ENCODE measurements at places on chromosomes 5 and 9.

DNA sequence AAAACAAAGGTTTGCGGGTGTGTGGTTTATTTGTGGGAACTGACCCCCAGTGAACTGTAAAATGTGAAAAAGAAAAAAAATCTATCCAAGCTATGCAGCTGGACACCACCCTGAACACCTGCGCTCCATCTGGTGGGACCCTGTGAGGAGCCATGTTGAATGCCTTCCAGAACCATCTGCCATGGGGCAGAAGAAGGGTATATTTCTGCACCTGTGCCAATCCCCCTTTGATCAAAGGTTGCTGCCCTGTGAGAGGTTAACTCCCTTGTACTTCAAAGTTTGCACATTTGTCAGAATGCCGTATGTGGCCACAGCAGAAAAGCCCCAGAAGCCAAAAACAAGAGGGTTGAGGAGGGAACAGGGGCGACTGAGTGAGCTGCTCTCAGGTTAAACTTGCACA, 148.5 kb upstream of the ALDH1B1 start:
- DNase-seq, result no peak

DNA sequence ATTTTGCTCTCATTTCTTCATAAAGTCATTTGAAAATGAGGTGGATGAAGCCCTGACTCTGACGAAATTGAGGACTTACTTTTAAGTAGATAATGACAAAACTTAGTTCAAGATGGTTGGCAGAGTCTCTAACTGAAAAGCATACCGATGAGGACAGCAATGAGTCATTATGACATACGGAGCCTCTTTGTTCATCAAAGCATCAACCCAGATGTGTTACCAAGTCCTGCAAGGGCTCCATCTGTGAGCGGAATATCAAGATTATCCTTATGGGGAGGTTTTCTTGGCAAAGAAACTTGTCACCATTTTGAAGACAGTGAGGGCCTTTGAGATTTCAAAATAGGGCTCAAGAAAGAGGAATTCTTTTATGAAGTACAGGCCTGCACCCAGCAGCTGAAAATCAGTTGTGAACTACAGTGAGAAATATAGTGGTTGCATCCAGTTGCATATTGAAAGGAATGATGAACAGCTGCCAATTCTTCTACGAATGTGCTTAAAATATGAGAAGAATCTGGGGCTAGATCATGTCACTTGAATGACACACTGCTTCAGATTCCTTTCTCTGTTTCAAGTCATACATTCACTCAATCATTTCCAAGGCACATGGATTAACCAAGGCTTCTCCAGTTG, 86.6 kb upstream of the SLC24A2 start:
- DNase-seq, result no peak

- no peak for DNase-seq
Measured at GRCh38 chr5:54063817-54064216, 246.6 kb downstream of the ARL15 start.

- DNase-seq, result no peak
Measured at GRCh38 chr5:111931655-111932054, 174.7 kb upstream of the NREP start.

DNA sequence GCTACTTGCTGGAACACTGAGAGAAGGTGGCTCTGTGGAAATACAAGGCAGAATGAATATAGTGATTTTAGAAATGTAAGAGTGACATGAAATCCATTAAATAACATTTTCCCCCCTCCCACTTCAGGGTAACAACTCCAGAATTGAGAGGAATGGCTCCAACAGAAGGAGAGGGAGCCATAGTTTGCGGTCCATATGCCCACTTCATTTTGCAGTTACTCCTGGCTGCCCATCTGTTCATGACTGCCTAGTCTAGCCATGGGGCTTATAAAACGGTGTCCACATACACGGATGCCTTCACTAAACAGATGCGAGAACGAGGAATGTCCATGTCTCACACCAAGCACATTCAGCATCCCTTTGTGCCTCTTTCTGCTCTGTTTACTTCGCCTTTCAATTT, 186.7 kb downstream of the TMEM38B start:
- no peak for DNase-seq

- no peak for DNase-seq
Measured at GRCh38 chr9:112546149-112547012, 59.8 kb downstream of the KIAA1958 start.

DNA sequence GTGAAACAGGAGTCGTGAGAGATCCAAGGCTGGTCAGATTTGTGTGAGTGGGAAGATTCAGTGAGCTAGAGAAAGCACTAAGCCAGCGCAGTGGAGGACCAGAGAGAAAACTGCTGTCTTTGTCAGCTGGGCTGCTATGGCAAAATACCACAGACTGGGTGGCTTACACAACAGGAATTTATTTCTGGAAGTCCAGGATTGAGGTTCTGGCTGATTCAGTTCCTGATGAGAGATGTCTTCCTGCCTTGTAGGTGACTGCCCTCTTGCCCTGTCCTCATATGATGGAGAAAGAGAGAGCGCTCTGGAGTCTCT, 24.2 kb upstream of the ANKRD33B start:
- peak; percentile 53 for DNase-seq

- DNase-seq, result no peak
Measured at GRCh38 chr9:98777618-98778017, 18.7 kb downstream of the ANKS6 start.

DNA sequence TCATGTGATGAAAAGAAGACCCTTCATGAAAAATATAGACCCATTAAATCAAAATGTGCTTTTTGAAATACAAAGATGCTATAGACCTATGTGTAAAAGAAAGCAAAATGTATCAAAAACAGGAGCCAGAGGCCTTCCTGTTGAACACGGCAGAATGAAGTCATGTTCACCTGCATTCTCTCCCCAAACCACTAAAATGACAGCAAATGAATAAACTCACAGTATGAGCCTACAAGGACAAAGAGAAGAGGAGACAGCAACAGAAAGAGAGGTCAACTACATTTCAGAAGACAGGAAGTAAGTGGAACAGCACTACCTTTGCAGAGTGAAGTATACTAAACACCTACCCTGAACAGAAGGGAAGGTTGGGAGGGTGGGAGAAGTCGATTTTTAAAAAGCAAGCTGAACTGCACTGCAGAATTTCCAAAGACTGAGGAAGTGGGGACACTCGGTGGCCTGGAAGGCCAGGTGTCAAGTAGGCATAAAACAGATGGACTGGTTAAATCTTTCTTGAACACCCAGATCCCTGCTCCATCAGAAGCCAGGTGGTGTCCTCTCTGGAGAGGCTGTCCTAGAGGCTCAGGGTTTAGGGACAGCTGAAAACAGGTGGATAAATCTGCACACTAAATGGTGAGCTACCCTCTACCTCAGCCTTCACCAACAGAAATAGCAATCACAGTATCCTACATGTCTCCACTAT, 48.9 kb downstream of the MED27 start:
- DNase-seq, result no peak

GRCh38 chr5:10667431-10668057, 93.5 kb downstream of the DAP start:
- peak; percentile 49 for DNase-seq

DNA sequence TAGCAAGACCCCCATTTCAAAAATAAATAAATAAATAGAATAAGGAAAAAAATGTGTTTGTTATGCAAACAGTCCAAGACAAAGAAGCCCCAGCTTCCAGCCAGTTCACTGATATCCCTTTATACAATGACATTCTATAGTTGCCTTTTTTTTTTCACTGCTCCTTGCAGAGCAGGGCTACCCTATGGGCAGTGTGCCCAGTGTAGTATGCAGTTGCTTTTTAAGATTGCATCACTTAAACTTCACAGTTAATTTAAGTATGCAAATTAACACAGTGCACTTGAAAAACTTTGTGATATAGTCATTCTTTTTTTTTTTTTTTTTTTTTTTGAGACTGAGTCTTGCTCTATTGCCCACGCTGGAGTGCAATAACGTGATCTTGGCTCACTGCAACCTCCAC, 40.8 kb upstream of the ARRDC3 start:
- DNase-seq, result no peak

DNA sequence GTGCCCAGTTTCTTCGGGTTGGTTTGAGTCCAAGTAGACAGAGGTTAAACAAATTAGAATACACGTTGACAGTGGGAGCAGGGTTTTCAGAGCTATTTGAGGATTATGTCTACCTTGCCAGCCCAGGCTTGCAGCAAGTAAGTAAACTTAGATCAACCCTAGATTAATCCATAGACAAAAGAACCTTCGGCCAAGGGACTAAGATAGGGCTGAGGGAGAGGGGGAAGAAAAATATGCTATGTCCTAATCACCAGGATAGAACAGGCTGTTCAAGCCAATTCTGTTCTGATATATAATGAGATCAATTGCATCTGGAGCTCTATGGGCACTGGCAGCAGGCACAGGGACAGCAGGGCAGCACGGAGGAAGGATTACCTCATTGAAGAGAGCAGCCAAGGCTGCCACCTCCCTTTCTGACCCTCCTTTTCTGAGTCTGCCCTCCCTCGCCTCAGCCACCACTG, 377.7 kb downstream of the PIK3R1 start:
- no peak for DNase-seq

- DNase-seq, result no peak
Measured at GRCh38 chr5:111935835-111936234, 178.8 kb upstream of the NREP start.

DNA sequence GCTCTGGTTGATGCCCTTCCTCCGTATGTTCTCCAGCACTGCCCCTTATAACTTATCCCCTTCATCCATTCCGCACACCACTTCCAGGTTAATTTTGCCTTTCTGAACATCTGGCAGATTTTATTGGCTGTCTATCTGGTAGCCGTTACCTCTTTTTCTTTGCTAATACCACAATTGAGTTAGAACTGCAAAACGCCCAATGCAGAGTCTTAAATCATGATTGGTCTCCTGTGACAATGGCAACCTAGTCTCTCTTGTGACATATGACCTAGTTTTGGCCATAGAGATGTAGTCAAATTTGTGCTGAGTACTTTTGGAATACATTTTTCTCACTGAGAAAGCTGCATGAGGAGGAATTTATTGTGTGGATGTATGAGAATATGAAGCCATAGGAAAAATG, 365.7 kb upstream of the PRR16 start:
- DNase-seq, result no peak

DNA sequence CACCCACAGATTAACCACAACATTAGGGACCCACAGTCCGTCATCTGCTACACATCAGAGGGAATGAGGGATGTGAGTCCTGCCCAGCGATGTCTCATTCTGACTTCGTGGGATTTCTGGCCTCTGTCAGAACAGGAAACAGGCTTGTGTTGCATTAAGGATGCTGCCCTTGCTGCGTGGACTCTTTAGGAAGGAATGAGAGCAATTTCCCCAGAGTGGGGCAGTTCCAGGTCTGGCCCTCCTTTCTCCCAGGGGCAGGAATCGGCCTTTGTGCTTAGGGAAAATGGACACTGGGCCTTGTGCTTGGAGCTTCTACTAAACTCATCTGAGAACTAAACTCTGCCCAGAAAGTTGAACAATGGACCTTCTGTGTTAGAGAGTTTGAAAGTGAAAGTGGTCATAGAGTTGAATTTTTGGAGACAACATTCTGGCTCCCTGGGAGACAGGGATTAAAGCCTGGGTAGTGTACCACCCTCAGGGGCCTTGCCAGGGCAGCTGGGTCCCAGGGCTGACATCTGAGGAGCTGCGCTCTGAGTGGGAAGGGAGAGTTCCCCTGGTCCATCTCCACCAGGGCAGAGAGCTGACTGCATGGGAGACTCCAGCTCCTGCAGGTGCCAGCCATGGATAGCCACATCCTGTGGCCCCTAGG, 37.8 kb upstream of the S1PR3 start:
- no peak for DNase-seq

DNA sequence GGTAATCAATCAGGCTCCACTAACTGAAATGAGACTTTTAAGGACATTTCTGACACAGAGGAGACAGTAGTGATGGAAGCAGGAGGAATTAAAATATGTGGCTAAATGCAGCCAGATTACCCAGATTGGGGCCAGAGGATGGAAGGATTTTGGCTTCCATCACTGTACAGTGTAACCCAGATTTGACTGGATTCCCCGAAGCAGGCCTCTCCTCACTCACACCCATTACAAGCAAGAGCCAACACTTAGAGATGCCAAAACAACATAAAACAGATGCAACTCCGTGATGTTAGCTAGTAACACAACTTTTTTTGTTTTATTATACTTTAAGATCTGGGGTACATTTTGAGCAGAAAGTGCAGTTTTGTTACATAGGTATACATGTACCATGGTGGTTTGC, 17.6 kb downstream of the TEK start:
- no peak for DNase-seq

DNA sequence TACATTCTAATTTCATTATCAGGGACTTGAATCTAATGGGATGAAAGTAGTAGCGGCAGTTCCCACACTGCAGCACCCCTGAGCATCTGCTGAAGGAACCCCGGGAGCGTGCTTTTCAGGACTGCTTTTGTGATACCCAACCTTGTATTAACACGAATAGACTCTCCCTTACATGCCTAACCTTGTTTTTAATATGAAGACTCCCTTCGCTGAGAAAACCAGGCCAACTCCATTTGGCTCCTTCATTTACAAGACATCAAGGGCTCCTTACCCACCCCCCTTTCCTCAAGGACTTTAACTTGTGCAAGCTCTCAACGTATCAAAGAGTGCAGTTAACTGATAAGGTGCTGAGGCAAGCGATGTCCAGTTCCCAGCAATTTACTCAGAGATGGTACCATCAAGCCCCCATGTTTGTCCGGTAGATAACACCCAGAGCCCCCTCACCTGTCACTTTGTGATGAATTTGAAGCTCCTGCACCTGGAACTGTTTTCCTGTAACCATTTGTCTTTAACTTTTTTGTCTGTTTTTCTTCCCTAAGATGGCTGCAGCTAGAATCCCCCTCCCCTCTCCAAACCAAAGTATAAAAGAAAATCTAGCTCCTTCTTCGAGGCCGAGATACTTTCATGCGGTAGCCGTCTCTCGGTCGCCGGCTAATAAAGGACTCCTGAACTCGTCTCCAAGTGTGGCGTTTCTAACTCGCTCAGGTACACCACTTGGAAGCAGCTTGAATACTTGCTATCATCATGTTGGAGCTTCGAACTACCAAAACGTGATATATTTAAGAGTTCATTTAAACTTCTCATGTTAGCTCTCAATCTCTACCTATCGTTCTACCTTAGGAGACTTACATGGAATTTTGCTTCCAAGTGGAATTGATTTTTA, 10.7 kb downstream of the HNRNPH1 start:
- peak; percentile 33 for DNase-seq

GRCh38 chr9:99377790-99378775, 156.0 kb downstream of the SEC61B start:
- no peak for DNase-seq

Data from mesenteric fat pad (tissue), 1 donor.